Activated naive CD4-positive, alpha-beta T cell treated with anti-CD3 and anti-CD28 coated beads, Interleukin-2, amount 50 U/mL, for 16 hours (primary cell): ENCODE measurements at places on chromosomes 12 and 14.

DNA sequence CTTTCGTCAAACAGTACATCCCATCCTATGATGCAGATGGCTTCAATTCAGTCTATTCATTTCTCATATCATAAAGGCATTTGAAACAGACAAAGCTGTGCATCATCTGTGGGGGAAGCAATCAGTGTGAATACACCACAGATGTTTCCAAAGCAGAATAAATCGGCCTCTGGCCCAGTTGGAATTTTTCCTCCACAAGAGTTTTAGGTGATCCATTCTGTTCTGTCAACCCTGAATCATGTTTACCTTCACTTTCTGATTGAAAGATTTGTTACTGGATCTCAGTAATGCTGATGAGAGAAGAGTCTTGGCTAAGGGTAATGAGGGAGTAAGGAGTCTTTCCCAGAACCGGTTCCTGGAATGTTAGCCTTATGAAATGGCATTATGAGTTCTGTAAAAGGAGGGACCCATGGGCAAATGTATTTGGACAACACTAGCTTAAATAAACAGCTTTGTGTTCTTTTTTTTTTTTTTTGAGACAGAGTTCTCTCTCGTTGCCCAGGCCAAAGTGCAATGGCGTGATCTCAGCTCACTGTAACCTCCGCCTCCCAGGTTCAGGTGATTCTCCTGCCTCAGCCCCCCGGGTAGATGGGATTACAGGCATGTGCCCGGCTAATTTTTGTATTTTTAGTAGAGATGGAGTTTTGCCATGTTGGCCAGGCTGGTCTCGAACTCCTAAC is 62.5 kb downstream of the TPH2 start:
- no peak for DNase-seq

DNA sequence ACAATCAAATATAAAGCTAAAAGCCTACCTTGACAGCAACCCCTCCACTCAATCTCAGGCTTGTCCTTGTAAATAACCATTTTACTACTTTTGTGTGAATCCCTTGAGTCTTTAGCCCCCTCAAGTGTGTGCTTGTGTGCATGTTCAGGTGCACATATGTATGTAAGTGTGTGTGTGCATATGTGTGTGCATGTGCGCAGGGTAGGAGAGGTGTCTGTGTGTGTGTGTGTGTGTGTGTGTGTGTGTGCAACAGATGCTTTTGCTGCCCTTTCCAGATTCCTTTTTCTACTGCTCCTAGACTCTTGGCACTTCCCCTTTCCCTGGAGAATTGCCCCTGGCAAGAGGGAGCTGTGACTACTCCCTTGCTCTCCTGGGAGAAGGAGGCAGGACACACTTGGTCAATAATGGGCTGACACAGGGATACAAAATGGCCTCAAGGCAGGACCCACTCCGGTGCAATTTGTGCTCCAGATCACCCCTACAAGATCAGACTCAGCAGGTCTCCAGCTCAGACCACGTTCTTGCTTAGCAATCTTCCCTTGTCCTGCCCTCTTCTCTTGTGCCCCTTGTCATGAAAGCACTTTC is 73.4 kb downstream of the IFNG start:
- no peak for DNase-seq

GRCh38 chr14:43803076-43803689 is 703.9 kb downstream of the FSCB start:
- DNase-seq, result no peak

GRCh38 chr12:24431872-24432271 is 482.4 kb upstream of the SOX5 start:
- no peak for DNase-seq

DNA sequence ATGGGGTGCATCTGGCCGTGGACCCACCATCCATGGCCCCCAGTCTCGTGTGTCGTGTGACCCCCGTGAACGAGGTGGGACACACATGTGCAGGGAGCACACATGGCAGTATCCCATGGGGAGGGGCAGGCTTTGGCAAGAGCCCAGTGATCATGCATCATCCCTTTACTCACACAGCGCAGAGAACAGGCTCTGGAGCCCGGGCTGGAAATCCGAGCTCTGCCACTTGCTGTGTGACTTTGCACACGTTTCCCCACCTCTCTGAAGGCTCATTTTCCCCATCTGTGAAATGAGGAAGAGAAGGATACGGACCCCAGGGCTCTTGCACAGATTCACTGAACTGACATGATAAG is 119.9 kb downstream of the PHETA1 start:
- DNase-seq, result no peak

DNA sequence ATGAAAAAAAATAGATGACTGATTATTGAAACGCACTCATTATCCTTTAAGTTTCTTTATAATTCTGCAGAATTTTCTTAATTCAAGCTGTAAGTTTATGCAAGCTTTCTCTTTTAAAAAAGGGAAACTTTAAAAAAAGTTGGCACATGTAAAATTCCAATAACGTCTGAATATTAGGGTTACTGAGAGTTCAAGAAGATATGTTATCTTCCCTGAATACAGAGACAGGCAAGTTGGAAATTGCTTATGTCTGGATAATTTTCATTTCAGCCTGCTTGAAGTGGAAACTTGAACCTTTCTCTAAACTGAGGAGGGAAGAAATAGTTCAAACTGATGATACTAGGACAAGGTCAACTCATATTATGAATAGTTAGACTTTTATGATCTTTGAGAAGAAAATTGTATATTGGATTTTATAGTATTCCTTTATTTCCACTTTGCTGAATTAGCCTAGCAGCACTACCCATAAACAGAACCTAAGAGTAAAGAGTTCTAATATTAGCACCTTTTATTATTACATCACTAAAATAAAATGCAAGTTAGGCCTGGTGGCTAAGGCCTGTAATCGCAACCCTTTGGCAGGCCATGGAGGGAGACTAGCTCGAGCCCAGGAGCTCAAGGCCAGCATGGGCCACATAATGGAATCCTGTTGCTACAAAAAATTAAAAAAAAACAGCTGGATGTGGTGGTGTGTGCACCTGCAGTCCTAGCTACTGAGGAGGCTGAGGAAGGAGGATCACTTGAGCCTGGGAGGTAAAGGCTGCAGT is 288.0 kb downstream of the TRHDE start:
- DNase-seq, result no peak

DNA sequence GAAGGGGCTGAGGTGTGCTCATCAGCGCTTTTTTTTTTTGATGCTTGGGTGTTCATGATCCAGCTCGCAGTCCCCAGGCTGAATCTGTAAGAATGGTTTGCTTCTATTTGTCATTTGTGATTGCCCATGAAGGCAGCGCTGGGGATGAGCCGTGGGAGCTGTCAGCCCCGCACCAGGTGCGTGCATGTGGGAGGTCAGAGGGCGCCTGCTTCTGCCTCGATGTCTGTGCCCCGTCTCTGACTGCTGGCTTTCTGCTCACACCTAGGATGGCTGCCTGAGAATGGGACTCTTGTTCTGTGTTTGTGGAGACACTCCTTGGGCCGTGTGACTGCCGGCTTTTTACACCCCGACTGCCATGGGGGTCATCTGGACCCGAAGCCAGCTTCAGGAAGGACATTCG is 141.2 kb upstream of the RTL1 start:
- DNase-seq, result no peak

DNA sequence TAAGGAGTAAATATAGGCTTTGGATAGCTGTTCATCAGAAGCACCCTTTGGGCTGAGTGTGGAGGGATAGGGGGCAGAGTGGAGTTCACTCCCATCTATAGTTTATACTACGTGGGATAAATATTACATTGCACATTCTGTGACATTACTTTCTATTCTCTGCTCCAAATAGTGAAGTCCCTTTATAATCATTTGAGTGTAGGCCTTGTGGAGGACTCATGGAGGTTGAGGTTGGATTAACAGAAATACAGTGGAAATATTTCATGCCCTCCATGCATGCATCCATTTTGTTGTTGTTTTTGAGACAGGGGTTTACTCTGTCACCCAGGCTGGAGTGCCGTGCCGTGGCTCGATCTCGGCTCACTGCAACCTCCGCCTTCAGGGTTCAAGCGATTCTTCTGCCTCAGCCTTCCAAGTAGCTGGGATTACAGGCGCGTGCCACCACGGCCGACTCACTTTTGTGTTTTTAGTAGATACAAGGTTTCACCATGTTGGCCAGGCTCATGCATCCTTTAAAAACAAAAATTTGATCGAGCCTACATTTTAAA is 1.4 kb downstream of the CHPT1 start:
- DNase-seq, result no peak

- no peak for DNase-seq
These were observed 16.0 kb upstream of the AQP2 start for GRCh38 chr12:49934505-49934904.

DNA sequence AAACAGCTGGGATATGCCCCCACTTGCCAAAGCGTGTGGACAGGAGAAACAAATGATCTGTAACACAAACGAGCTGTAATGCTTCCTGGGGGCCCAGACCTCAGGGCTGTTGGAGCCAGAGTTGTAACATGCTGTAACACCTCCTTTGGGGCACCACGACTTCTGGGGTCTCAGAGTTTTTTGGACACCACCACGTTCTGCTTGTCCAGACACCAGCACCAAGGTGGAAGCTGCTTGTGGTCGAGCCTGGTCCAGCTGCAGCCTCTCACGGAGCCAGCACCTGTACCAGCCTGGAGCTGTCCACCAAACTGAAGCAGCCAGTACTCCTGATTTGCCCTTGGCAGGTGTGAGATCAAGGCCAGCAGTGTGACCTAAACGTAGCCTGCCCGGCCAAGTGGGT is 879.4 kb downstream of the SLC6A15 start:
- DNase-seq, result no peak

DNA sequence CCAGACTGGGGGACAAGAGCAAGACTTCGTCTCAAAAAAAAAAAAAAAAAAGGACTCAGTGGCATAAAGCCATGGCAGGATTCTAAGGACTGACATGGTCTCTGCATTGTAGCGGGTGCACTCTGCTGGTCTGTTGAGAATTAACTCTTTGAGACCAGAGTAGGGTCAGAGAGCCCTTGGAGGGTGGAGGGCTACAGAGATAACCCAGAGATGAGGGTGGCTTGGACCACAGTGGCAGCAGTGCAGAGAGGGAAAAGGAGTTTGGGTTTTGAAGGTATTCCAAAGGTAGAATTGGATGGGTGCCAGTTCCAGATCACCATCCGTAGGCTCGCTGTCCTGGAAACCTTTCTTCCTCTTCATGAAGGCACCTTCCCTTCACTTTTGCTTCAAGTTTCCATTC is 14.3 kb upstream of the DYNC1H1 start:
- DNase-seq, result no peak

GRCh38 chr14:103206023-103206481 is 82.8 kb downstream of the TNFAIP2 start:
- DNase-seq, result no peak
